ENCODE measurements at places on chromosomes 4 and X. TPM values are rescaled to one million over a fixed set of nuclear protein-coding genes. Genes with fewer than 3 reads are reported as not detected.

The PCDH7 gene
- total RNA-seq: 1.3 TPM

The ARAP2 gene
- total RNA-seq: 43.3 TPM

The C4orf54 gene
- total RNA-seq: under 0.01 TPM

The MAGEA11 gene
- total RNA-seq: not detected

The MAGEA6 gene
- total RNA-seq: not detected
